ENCODE measurements at places on chromosomes 7 and 10.

DNA sequence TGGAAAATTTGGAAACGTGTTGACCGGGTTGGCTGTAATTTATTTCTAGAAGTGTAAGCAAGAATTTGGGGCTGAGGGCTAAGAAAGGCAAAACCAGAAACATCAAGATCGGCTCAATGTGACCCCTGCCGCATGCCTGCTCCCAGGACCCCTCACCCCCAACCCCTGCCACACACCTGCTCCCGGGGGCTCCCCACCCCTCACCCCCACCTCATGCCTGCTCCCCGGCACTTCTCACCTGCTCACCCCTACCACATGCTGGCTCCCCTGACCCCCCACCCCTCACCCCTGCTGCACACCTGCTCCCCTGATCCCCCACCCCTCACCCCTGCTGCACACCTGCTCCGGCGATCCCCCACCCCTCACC is 19.0 kb upstream of the CFAP46 start:
- no peak for DNase-seq

DNA sequence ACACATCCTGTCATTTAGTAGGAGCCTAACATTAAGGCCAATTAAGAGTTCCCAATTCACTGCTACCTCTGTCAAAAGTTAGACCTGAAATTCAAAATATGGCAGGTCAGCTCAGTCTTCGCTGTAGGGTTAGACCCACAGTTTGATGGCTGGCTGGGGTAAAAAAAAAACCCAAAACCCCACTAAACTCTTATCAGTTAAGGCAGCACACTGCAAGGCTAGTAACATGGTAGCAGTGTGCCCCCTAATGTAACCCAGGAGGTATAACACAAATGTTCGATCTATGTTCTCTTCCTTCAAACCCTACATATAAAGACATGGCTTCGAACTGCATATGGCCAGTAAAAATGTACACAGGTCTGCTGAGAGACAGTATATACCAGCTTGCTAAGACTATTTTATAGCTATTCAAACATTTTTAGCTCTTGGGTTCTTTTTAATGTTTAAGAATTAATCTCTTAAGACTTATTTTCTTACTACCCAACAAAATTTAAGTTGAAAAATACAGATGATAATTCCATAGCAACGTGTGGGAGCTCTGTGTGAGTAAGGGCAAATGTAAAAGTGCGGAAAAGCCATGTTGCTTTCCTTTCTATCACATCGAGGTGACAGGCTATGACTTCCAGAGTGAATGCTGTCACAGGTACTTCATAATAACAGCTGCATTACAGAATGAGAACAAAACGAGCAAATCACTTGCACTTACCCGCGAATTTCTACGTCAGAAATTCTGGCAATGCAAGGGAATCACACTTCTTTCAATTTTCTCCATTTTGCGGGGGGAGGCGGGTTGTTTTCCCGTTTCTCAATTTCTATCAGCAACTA is 168.4 kb upstream of the IMMP2L start:
- no peak for DNase-seq

GRCh38 chr7:36734731-36735130 is 10.4 kb upstream of the AOAH start:
- no peak for DNase-seq

DNA sequence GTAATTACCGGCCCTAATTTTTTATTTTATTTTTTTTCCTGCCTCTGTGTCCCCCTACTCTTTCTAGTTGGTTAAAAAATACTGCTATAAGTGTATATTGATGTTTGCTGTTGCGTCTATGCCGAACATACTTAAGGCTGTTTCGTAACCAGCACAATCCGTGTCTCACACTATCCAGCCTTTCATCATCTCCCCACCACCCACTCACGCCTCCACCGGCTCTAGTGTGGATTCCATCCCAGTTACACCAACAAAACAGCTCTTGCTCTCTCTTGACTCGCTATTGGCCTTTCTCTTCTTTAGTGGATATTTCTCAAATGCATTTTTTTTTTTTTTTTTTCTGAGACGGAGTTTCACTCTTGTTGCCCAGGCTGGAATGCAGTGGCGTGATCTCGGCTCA is 70.1 kb upstream of the CAMK1D start:
- DNase-seq: no peak

DNA sequence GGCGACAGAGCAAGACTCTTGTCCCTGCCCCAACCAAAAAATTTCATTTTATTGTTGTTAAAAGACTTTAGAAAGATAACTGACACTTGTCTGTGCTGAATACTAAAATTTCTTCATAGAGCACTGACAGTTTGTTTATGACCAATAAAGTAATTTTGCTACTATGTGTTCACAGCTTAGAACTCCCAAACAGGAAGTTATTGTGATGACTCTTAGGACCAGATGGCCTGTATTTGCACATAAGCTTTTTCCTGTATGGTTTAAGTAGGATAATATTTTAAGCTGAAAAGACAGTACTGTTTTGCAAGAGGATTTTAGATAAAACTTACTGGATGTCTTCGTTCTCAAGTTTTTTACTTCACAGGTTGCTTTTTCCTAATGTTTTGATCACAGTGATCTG is 80.7 kb downstream of the MMRN2 start:
- no peak for DNase-seq

- peak; percentile 76 for DNase-seq
These were observed 1.7 kb downstream of the SFXN3 start for GRCh38 chr10:101032637-101033224.

- DNase-seq: no peak
These were observed 30.6 kb downstream of the COL28A1 start for GRCh38 chr7:7504910-7505704.

DNA sequence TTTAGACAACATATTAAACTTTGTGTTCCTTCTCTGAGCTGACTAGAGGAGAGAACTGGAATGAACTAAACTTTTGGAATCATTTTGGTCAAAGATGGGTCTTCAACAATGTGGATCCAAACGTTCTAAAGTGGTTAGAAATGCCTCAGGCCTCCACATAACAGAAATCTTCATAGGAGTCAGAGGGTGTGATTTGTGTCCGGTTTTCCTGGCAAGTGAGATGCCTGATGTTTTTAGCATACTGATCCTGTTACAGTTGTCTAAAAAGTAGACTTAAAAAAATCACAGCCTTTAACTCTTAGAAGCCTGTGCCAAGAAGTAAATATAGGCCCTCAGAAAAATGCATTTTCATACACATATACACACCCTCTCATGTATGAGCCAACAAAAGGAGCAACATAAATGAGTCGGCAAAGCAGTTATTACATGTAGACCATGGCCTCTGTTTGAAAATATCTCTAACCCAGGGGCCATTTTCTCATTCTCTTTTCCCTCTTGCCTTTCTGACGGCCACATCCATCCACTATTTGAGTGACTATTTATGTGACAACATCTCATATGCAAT is 64.5 kb downstream of the ST7 start:
- no peak for DNase-seq

GRCh38 chr10:114544045-114544659 is 113.9 kb downstream of the ABLIM1 start:
- peak; percentile 76 for DNase-seq

DNA sequence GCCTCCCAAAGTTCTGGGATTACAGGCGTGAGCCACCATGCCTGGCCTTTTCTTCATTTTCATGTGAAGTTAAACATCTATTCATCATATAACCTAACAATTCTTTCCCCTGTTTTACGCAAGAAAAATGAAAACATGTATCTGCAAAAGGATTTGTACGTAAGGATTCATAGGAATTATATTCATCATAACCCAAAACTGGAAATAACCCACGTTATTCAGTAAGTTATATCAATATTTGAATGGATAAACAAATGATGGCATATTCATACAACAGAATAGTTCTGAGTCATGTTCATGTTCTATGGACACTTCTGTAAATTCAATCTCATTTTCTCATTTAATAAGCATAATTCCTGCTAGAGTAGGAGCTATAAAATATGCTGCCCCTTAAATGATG is 35.2 kb upstream of the CAV2 start:
- DNase-seq: no peak

DNA sequence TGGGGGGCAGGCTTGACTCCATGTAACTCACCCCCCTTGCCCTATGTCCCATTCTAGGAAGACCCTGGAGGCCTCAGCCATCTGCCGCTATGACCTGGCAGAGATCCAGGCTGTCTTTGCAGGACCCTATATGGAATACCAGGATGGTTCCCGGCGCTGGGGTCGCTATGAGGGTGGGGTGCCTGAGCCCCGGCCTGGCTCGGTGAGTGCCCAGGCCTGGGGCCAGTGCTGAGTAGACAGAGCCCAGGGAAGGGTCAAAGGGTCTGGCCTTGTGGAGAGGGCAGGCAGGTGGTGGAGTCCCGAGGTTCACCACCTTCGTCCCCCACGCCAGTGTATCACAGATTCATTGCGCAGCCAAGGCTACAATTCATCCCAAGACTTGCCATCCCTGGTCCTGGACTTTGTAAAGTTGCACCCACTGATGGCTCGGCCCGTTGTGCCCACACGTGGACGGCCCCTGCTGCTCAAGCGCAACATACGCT is 7.5 kb downstream of the MRPL43 start:
- DNase-seq: no peak

DNA sequence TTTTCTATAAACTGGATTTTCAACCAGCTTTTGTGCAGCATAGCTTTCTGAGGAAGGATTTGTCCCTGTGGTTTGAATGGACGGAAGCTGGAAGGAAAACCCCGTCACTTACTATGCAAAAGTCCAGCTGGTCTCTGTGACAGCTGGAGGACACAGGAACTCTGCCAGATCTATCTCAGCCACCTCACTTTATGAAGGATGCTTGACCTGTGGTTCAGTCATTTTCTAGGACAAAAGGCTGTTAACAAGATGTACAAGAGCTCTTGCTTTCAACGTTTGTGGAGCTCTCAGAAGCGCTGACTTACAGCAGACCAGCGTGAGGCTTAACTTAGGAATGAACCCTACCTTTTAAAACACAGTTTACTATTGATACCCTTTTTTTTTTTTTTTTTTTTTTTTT is 90.8 kb downstream of the CREM start:
- DNase-seq: no peak

GRCh38 chr10:17671307-17671706 is 27.4 kb downstream of the STAM start:
- DNase-seq: no peak

- DNase-seq: peak; percentile 38
These were observed 38.5 kb upstream of the LRRC17 start for GRCh38 chr7:102874166-102874829.

DNA sequence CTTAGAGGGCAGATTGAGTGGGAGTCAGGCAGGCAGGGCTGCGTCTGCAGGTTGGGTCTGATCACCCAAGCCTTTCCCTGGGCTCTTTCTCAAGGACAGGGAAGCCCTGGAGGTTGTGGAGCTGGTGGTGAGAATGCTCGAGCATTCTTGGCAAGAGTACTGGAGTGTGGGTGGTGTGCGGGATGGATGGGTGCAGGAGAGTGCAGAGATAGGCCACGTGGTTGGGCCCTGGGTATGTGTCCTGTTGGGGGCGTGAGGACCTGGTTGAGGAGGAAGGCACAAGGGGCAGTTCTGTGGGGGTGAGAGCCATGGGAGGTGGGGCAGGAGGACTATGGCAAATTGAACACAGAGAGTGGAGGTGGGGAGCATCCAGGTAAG is 135.9 kb downstream of the PTPN20 start:
- no peak for DNase-seq

DNA sequence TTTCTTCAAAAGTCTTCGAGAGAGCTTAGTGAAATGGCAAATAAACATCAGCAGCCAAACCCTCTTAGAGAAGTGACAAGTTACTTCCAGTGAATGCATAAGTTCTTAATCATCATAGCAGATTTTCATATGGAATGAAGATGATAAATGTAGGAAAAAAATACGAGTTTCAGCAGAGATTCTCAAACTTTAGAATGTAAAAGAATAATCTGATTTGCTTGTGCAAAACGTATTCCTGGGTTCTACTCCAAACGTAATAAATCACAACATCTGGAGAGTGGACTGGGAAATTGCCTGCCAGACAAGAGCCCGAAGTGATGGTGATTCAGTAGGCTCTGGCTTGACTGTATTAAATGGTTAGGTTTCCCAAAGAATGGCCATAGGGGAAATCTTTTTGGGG is 62.2 kb downstream of the AKR1E2 start:
- no peak for DNase-seq

DNA sequence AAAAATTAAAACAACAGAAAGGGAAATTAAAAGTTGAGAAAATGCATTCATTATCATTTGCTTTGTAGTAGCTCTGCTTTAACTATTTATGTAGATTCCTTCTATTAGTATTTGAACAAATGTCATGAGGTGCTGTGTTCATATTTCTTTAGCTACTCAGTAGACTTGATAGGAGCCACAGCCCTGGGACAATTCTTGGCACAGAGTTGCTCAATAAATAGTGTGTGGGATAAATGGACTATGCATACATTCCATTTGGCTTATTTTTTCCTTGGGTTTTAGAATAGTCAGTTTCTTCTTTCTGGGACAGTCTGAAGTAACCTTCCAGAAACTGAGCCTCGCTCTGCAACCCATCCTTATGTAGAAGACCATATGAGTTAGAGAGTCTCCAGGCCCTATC is 13.4 kb downstream of the RPP30 start:
- DNase-seq: no peak

DNA sequence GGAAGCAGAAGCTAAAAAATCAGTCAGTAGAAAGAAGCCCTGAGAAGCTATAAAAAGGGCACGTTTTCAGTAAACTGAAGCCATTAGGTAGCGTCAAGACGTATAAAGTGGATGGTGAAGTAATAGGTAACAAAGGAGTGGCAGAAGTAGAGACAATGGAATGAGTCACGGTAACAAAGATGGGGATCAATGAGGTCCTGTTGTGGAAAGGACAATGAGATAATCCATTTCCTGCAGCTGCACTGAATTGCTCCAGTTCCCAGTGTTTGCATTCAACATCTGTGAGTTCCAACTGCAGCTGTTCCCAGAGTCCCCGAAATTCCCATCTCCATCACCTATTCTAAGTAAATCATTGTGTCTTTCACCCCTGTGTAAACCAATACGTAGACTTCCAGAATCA is 4.8 kb upstream of the HYCC1 start:
- no peak for DNase-seq

GRCh38 chr7:37832194-37832593 is 16.2 kb upstream of the NME8 start:
- no peak for DNase-seq

GRCh38 chr10:111128331-111129180 is 51.7 kb downstream of the ADRA2A start:
- DNase-seq: no peak

DNA sequence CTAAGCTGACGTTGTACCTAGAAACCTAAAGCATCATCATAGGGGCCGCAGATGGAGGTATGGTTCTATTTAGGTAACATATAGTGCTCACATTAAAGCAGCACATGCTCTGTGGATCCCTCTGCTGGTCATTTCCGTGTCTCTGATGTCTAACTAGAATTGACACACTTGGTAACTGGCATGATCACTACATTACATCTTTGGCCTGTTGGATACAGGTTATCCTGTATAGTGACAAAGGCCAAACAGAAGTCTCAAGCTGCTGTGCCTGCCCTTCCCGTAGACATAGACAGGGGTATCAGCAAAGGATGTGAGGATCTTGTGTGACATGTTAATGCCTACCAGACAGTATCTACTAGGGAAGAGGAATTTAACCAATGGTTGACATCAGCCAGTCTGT is 51.2 kb downstream of the KIF5B start:
- DNase-seq: peak; percentile 23

DNA sequence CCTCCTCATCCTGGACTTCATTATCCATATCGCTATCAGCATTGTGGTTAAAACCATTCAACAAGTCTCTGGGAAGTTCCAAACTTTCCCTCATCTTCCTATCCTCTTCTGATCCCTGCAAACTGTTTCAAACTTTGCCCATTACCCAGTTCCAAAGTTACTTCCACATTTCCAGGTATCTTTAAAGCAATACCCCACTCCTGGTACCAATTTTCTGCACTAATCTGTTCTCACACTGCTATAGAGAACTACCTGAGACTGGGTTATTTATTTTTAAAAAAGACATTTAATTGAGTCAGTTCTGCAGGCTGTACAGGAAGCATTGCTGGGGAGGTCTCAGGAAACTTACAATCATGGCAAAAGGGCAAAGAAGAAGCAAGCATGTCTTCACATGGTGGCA is 147.3 kb downstream of the ARL4A start:
- DNase-seq: no peak

Data from T-helper 2 cell treated with Interferon-gamma antibody and Interleukin-4, amounts not matched to agents 5 μg/mL and 100 μg/mL, for 36 hours (primary cell).